ENCODE measurements at places on chromosomes 12 and 14.

DNA sequence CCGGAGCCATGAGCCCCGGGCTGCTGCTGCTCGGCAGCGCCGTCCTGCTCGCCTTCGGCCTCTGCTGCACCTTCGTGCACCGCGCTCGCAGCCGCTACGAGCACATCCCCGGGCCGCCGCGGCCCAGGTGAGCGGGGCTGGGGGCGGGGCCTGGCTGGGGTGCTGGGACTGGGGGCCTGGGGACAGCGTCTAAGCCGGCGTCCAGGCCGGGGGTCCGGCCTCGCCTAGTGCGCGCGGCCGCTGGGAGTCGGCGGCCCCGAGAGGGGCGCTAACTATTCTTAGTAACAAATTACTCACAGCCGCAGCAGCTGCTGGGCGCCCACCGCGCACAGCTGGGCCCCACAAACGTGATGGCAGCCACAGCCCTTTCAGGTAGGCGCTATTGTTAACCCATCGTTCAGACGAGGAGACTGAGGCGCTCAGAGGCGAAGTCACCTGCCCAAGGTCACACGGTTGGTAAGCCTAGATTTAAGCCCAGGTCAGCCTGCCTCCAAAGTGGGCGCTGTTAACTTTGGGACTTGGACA is 374 bp downstream of the CYP46A1 start:
- no peak for DNase-seq

DNA sequence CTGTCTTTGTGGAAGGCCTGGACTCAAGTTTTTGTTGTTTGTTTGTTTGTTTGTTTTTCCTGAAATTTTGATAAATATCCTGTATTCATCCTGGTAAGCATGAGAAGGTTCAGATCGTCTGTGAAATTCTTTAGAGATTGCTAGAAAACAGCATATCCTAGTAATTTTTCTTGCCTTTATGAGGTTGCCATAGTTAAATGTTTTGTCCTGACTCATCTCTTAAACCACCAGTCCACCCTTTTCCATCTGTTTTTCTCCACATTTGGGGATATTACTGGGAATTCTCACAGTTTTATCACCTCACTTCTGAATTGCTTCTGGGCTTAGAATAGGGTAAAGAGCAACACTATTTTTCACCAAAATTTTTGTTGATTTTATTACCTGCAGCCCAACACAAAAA is 248.3 kb downstream of the FBXL14 start:
- DNase-seq = no peak

GRCh38 chr14:58637040-58637390 is 747 bp upstream of the DACT1 start:
- DNase-seq = no peak

DNA sequence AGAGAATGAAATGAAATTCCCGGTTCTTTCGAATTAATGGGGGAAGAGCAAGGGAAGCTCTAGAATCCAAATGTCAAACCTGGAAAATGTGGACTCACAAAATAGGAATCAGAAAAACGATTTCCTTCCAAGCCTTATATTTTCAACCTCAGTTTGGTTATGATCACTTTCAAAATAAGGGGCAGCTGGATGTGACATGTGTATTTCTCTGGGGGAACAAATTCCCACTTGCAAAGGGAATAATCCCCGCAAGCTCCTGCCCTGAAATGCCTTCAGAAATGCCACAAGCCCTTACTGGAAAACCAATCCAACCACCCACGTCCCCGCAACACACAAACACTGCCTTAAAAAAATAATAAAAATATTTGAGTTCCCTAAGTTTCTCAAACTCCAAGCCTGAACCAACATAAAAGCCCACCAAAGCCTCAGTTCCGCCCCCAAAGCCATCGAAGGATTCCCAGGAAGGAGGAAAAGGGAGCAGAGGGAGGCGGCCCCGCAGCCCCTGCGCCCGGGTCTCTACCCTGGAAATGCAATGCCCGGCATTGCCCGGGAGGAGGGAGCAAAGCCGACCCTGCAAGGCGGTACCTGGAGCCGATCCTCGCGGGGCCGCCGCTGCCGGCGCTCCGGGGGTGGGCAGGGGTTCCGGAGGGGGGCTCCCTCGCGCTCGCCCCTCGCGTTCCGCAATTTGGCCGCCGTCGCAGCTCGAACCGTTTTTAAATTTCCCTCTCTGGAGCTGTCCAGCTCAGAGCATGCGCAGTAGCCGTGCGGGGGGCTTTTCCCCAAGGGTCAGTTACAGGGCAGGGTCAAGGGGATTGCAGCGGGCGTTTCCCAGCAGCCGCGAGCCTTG is at the start of gene FOXN4:
FOXN4 (minus strand) TSS at position 751 of the 847 bp plus-strand sequence. CDS start 963 bp downstream, outside the sequence.
- DNase-seq = no peak

GRCh38 chr14:104799244-104800014 is 1.5 kb upstream of the ZBTB42 start:
- no peak for DNase-seq

DNA sequence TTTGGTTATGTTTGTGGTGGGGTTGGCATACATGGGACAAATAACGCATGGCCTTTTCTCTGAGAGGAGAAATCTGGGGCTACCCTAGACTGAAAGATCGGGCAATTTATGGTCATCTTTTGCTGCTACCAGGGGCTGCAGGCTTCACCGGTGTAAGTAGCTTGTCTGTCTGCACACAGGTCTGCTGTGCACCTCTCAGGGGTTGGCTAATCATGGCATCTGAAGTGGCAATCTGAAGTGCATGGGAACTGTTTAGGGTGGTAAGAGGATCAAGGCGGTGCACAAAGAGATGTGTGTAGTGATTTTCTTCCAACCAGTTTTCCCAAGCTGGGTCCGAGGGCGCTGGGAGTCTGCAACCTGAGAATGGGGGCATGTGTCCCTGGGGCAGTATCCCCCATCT is 141.3 kb downstream of the EMP1 start:
- DNase-seq = no peak

GRCh38 chr14:71415404-71415690 is 508.1 kb downstream of the PCNX1 start:
- DNase-seq = no peak

GRCh38 chr12:108690191-108690518 is 41.2 kb downstream of the CORO1C start:
- no peak for DNase-seq

GRCh38 chr12:91618281-91618680 is 435.7 kb upstream of the DCN start:
- DNase-seq = no peak

Measured in cortex of kidney (tissue), 1 donor.